ENCODE measurements at places on chromosomes 12 and 14.

GRCh38 chr12:119206348-119207062 is 27.8 kb downstream of the HSPB8 start:
- DNase-seq, result no peak

- no peak for DNase-seq
Observed at GRCh38 chr14:80213602-80214001, 2.3 kb upstream of the DIO2 start.

DNA sequence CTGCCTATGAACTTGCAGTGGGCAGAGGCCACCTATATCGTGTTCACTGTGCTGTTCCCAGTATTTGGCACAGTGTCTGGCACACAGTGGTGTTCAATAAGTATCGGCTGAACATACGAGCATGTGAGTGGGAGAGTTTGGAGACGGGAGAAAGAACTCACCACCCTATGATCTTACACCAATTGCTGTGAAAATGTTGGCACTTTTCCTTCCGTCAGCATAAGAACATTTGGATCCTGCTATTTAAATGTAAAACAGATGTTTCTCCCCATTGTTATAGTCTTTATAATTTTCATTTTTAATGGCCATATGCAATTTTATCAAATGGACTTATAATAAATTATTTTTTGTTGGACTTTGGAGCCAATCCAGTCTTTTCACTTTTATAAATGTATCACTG is 144.4 kb downstream of the EFCAB11 start:
- no peak for DNase-seq

- peak; percentile 62 for DNase-seq
Observed at GRCh38 chr12:32032205-32032810, 73.1 kb downstream of the RESF1 start.

DNA sequence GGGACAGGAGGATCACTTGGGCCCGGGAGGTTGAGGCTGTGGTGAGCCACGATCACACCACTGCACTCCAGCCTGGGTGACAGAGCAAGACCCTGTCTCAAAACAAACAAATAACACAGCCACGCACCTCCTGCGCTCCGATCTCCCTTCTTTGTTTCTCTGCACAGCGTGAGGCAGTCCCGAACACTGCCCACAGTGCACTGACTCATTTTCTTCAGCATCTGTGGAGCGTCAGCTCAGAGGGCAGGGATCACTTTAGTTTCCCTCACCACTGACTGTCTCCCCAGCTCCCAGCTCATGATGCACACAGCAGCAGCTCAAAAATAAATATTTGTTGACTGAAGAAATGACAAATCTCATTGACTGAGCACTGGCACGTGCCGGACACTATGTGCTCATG is 883 bp upstream of the MYL2 start:
- no peak for DNase-seq

- no peak for DNase-seq
Observed at GRCh38 chr12:85350356-85350755, 70.3 kb downstream of the ALX1 start.

DNA sequence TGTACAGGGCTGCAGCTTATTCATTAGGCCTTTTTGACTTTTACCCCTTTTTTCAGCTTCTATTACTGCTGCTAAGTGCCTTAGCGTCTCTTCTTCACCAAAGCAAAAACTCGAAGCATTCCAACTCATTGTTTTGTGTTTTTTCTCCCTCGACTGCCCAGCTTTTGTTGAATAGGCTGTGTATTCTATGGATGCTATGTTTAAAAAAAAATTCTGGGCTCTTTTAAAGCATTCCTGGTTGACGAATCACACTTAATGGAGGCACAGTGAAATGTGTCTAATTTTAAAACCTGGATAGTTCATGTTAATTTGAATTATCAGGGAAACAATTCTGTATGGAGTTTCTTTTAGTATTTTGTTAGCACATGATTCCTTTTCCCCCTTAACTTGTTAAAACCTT is 29.7 kb downstream of the KTN1 start:
- no peak for DNase-seq

GRCh38 chr12:64685605-64686004 is 73.6 kb downstream of the GNS start:
- DNase-seq, result no peak

GRCh38 chr14:32697704-32698103 is 241.0 kb upstream of the NPAS3 start:
- DNase-seq, result no peak

GRCh38 chr14:25406818-25407217 is 356.9 kb upstream of the STXBP6 start:
- no peak for DNase-seq

- DNase-seq, result no peak
Observed at GRCh38 chr14:23866269-23866668, 87.3 kb upstream of the DHRS4 start.

DNA sequence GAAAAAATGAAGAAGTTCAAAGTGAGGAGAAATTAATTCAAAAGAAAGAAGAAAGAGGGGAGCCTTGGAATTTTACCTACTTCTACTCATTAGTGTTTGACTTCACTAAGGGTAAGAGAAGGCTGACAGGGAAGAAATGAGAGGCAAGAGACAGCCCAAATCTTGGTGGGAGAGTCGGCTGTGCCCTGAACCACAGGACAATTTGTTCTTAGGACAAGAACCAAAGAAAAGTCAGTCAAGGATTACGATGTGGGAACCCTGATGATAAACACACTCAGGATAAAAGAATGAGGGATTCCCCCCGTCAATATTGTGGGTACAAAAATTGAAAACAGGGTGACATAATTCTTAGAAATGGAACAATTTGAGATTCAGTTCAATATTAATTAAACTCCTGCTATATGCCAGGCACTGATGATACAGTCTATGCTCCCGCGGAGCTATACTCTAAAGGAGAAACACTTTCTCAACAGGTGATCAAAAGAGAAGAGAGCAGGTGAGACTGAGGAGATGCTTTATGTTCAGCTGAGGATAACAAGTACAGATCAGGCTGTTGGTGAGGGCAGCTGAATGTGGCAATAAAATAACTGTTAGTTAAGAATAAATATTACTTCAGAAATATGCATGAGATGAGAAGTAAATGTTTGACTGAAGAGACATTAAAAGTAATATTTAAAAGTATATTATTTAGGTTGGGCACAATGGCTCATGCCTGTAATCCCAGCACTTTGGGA is 175.4 kb downstream of the SLC25A21 start:
- no peak for DNase-seq

DNA sequence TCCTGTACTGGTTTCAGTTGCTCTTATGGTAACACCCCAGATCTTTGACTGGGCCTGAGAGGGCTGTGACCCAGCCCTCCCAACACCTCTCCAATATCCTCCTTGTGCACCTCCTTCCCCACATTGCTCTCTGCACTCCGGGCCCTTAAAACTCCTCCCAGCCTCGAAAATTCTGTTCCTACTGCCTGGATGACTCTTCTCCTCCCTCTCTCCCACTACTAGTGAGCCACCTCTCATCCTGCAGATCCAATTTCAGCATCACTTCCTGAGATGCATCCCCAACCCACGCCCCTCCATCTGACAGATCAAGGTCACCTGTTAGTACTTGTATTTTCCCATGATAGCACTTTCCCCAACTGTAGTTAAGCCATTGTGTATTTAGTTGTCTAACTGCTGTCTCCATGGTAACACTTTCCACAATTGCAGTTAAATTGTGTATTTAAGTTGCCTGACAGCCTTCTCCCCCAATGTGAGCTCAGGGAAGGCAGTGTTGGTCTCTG is 11.5 kb upstream of the NT5DC3 start:
- DNase-seq, result peak; percentile 49

- DNase-seq, result no peak
Observed at GRCh38 chr12:111438481-111438880, 32.8 kb downstream of the SH2B3 start.

DNA sequence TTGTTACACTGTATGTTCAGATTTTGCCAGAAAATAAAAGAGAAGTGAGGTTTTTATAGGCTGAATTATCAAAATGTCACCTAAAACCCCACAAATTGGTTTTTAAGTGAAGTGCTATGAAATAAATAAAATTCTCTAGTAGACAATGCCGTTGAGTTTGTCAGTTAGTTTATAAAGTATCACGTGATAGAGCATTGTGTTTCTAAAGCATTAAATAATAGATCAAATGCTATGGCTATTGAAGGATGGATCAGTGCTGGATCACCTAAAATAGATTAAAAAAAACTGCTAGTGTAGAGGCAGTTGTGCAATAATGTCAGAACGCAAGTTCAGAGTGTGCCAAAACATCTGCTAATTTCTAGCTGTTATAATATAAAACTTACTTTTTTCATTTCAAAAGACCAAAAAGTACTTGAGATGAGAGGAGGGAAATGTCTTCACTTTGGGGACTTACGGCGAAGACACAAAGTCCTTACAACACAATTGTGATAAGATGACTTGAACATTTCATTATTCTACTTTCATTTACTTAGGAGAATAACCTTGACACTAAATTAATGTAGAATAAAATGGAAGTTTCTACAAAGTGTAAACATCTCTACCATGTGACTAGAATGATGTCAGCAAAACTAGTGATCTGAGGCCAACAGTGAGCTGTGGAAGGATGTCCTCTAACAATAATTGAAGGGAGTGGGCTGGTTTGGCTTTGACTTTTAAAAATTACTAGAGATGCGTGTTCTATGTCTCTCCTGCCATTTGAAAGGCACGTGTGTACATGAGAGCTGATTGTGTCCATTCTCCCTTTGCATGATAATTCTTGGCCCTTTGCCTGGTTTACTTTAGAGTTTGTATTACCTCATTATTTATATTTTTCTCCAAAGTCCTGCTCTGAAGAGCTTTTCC is 154.4 kb upstream of the PDE3A start:
- no peak for DNase-seq

GRCh38 chr12:13342971-13343370 is 146.4 kb downstream of the EMP1 start:
- DNase-seq, result no peak

DNA sequence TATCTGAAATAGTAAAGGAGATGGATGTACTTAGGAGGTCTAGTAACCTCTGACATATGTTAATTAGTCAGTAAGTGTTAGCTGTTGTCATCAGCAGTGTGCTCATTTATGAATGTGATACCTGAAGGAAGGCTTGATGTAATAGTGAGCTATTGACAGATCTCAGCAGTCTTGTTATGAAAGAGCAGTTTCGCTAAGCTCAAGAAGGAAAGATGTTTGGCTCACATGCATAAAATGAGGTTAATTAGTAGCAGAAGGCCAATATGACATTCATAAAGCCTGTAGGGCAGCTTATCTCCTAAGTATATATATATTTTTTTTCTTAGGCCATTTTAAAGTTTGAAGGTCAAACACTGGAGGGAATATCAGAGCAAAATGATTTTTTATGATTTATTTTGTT is 2.8 kb downstream of the FAM234B start:
- DNase-seq, result no peak

GRCh38 chr14:72793156-72793939 is 100.6 kb downstream of the DPF3 start:
- DNase-seq, result no peak

- peak; percentile 47 for DNase-seq
Observed at GRCh38 chr12:97404543-97404942, 58.1 kb upstream of the RMST start.

DNA sequence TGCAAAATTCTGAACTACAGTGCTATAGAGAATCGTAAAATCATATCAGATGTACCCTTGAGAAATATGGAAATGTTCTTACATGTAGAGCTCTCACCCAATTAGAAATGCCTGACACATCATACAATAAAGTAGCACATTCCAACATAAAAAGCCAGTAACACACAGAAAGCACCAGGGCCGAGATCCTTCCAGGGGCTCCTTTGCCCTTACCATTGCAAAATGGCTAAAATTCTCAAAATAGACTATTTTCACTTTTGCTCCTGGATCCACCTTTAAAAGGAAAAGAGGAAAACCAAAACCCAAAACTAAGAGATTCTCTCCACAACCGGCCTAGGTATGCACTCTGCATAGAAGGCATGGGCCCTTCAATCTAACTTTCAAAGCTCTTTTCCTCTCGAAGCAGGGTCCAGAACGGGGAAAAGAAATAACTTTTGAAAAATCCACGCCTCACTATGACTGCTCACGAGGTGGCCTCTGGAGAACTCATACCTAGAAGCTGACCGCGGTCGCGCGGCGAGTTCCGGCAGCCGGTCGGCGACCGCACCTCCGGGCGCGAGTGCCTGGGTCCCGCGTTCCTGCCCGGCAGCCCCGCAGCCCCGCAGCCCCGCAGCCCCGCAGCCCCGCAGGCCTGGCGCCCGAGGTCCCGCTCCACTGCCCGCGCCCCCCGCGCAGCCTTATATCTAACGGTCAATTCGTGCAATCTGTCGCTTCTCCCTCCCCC is 2.7 kb downstream of the OTX2 start:
- no peak for DNase-seq

DNA sequence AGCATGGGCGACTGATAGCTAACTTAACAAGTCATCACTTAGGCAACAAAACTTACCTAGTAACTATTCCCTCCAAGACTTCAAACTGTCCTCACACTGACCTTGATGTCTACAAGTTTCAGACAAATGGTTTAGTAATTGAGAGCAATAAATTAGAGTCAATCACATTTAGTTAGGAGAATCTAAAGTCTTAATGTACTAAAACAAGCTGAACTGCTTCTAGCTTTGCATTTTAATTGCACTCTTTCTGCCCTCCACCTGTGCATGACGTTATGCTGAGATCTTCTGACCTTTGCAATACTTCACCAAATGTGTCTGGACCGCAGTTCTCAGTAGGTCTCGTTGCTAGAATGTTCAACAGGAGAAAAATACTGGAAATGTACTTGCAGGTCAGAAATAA is 158.0 kb downstream of the PIK3C2G start:
- DNase-seq, result no peak

- DNase-seq, result no peak
Observed at GRCh38 chr12:100289038-100289437, 22.1 kb downstream of the SCYL2 start.

DNA sequence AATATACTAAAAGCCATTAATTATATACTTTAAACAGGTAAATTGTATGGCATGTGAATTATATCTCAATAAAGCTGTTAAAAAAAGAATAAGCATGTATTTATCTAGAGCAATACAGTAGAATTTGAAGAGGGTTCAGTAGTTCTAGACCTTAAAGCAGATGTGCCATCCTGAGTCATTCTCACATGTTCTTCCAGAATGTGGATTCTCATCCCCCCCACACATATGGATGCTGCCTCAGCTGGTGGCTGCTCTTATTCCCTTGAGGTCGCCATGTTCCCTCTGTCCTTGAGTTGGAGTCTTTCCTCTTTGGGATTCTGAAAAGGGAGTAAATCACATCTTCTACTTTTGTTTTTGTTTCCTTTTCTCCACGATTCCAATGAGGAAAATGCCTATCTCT is 321.3 kb downstream of the AEBP2 start:
- no peak for DNase-seq

DNA sequence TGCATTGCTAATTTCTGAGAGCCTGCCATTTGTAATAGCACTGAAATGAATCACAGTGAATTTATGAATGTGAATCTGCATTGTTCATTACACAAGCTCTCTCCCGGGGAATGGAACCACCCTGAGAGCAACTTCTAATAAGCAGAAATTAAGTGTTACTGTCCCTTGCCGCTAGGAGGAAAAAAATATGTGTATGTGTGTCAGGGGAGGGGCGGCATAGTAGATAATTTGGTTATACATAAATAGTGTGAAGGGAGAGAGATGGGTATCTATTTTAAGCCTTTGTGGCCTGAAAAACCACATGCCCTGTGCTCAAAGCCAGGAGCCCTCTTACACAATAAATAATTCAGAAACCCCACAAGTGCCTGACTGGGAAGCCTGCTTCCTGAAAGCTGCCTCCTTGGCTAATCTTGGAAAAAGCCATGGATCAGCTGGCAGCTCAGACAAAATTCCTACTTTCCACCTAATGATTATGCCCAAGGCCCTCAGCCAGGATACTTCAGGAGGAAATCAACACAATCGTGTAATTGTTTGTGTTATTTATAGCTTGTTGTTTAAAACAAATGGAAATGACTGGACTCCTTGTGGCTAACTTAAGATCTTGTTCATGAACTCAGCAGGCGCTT is 366.2 kb upstream of the KITLG start:
- DNase-seq, result no peak

Measured in NCI-H2107 (cell line).